NB4 (cell line): ENCODE measurements at places on chromosomes 12 and 14.

- no peak for DNase-seq
Observed at GRCh38 chr12:46777587-46777986, 48.2 kb downstream of the SLC38A4 start.

- no peak for DNase-seq
Observed at GRCh38 chr14:96178461-96179321, 25.9 kb upstream of the BDKRB2 start.

GRCh38 chr12:27517546-27517945 lies 6.5 kb upstream of the PPFIBP1 start:
- DNase-seq: no peak

GRCh38 chr14:31854508-31855075 lies 222.5 kb upstream of the ARHGAP5 start:
- DNase-seq: no peak

DNA sequence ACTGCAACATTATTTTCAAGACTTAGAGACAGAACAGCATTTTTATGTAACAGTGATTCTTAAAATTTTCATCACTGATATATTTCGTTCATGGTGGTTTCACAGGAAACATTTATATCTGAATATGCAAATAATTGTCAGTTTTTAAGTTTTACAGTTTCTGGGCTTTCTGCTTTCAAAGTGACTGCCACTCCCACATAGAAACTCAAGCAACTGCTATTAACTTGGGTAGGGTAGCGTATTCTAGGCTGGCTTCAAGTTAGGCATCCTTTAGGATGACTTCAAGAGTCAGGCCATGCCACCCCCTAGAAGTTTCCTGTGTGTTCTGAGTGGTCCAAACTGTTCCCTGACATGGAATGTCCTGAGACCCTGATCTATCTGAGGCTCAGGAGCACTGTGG lies 123.6 kb upstream of the TSPAN8 start:
- no peak for DNase-seq

DNA sequence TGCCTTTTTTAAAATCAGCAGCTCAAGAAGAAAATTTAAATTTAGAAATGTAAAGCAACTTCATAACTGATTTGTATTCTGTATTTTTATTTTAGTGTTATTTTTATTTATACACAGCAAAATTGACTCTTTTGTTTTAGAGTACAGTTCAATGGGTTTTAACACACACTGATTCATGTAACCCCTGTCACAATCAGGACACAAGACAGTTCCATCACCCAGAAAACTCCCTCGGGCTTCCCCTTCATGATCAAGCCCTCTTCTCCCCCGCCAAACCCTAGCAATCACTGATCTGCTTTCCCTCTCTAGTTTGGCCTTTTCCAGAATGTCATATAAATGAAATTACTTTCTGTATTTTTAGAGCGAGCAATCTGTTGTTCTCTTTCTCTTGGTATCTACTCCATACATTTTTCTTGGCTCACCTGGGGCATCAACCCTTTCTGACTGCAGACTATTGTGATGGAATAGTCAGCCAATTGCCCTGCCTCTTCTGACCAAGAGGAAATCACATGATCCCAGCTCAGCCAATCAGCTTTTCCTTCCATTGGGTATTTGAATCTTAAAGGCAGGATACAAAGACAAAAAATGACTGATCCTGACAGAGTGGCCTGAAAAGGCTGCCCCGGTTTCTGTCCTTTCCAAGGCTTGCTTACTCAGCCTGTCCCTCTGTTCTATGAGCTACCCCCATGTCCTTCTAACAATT lies 5.3 kb downstream of the SLC5A8 start:
- no peak for DNase-seq
